B cell (primary cell): ENCODE measurements at places on chromosomes 7 and 10.

DNA sequence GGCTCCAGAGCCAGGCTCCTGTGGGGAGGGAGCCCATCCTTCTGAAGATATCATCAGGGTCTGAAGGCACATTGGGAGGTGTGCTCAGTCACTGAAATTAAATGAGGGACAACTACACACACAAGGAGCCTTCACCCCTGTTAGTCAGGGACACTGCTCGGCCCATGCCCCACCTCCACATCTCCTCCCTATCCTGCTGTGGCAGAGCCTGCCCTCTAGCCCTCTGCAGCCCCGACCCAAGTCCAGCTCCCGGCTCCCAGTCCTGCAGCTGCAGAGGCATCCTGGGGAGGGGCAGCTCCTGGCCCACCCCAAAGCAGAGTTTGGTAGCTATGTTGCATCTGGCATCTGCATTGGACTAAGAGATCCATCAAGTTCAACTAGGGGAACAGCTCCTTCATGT lies 136.3 kb downstream of the ZNF248 start:
- no peak for DNase-seq

- DNase-seq, result no peak
These were observed 53.0 kb downstream of the CROT start for GRCh38 chr7:87398446-87398845.

DNA sequence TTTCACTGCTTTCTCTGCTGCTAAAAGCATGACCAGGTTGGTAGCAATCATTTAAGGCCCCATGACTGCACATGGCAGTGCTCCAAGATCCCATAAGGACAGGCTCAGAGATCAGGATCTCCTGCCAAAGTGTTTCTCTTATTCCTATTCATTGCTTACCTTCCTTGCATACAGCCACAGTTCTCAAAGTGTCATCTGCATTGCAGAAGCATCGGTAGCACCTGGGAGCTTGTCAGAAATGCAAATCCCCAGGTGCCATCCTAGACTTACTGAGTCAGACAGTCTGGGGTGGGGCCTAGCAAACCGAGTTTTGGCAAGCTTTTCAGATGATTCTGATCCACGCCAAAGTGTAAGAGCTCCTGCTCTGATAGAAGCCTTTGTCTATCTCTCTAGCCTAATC lies 489.0 kb upstream of the AUTS2 start:
- DNase-seq, result no peak

GRCh38 chr10:3544561-3544960 lies 240.4 kb downstream of the KLF6 start:
- DNase-seq, result no peak

- no peak for DNase-seq
These were observed 154.0 kb upstream of the KLF14 start for GRCh38 chr7:130887957-130888371.

DNA sequence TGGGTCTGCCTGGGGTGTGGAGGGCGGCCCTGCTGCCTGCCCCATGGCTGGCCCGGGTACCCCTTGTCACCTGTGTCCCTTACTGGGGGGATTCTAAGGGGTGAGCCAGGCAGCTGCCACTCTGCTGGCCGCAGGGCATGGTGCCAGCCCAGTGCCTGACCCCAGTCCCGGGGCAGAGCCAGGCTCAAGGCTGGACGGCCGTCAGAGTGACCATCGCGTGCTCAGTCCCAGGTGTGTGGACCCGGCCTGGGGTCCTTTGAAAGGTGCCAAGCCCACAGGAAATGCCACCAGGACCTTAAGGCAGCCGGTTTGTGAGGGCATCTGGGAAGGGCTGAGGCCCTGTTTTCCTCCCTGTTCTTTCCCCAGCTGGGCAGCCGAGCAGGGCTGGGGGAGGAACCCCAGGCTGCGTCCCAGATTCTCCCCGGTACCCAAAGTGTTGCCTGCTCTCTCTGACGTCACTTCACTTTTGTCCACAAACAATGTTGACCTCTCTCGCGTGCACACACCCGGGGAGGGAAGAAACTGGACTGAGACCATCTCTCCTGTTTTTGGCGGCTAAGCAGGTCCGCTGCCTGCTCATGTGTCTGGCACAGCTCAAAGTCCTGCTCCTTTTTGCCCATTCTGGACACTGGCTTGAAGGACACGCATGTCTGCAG lies 37.6 kb downstream of the PAPOLB start:
- peak; percentile 2 for DNase-seq

DNA sequence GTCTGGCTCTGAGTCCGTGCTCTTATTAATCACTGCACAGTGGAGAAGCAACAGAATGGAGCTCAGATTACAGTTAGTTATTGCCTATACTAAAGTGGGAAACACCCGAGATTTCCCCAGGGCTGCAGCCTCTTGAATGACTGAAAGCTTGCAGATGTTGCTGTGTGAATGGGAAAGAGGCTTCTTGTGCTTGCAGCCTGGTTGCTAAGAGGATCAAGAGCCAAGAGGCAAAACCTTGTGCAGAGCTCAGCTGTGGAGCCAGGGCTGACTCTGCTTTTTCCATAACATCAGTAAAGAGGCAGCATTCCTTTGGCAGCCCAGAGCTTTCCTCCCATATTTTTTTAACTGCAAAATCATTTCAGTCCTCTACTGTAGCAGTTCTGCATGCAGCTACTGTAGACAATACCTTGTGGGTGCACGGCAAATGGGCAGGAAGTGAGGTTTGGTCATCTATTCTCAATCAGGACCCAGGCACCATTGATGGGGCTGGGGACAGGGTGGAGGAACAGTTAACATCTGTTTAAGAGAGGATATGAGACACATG lies 86.5 kb downstream of the RALA start:
- DNase-seq, result no peak

- no peak for DNase-seq
These were observed 79.0 kb upstream of the SEMA3C start for GRCh38 chr7:80997841-80998240.
